ENCODE measurements at places on chromosomes 5 and 9.

- DNase-seq, result no peak
Observed at GRCh38 chr9:81596679-81597418, 92.5 kb downstream of the TLE1 start.

DNA sequence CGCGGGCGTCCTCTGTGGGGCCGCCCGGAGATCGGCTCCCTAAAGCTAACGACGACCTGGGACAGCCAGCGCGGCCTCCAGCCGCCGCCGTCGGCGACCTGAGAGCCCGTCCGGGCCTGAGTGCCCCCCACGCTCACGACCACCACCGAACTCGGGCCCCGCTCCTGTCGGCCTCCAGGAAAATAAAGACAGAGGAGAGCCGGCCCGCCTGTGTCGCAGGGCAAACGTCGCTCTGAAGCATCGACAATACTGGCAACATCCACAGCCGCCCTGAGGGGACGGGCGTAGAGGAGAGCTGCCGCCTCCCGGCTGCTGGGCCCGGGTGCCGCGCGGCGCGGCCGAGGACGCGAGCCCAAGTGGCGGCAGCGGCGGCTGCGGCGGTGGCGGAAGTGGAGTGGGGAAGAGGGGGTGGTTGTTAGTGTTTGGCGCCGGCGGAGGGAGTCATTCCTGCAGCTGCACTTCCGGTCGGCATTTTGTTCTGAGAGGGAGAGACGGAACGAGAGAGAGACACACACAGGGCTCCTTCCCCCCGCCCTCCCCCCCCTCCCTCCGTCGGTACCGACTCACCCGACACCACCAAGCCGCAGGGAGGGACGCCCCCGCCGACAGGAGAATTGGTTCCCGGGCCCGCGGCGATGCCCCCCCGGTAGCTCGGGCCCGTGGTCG, at the start of gene NIPBL:
Gene NIPBL, plus strand, starts transcription at position 471 of the 666 bp plus-strand sequence. CDS start 76,928 bp downstream, outside the sequence.
- DNase-seq, result peak; percentile 97

DNA sequence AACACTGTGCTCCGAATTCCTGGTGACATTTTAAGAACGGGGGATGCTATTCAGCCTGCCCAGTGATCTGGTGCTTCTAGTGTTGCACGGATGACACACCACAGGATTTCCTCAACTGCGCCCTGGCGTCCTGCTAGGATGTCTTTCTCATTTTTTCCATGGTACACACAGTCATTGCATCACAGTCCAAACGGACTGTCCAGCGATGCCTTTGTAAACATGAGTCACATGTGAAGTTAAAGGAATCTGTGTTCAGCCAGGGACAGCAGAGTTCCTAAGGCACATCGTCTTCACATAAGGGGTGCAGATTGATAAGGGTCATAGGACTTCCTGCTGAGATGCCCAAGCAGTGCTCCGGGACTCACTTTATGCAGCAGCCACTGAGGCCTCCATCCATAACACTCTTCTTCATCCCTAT, 9.3 kb upstream of the PTPN3 start:
- peak; percentile 71 for DNase-seq

GRCh38 chr5:148168246-148168645, at the start of gene SPINK14:
SPINK14 (plus strand) TSS chr5:148168546; CDS start chr5:148169733, 1,187 bp downstream.
- DNase-seq, result no peak

DNA sequence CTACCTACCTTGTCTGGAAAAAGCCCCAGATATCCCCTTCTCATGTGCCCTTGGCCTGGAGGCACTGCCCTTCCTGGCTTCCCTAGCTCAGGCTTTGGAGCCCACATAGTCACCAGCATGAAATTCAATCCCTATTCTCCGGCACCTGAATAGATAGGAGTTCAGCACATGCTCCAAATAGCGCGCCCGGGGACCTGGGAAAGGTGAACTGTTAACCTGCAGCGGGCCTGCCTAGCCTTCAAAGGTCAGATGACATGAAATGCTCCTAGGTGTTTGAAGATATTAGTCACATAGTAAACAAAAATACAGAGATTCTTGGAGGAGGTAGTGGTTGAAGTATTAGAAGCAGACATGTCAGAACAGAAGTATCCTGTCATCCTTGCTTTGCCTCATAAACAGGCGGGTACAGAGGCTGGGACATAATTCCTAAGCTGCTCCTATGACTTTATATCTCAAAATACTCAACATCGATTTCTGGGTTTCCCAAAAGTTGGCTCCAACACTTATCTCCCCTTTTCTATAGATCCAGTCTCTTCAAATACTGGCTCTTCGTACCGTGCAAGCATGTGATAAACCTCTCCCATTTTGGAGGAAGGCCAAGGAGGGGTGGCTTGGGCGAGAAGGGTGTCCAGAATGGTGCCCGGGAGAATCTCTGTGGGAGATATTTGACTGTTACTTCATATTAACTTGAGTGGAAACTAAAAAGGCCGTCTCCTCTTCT, 88.0 kb upstream of the ANKH start:
- no peak for DNase-seq

DNA sequence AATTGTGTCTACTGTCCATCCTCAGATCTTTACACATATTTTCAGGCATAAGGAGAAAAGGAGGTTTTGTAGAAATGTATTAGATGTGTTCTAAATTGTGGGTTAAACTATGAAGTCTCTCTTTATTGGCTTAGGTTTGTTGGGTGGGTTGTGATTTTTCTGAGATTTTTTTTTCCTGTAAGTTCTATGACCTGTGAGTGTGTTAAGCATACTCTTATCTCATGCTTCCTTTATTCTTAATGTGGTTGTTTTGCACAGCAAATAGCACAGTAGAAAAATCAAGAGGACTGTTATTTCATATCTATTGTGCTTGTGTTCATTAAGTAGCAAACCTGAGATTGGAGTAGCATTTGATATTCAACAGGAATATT, 23.3 kb downstream of the NR2F1 start:
- no peak for DNase-seq

GRCh38 chr5:41122459-41122858, 51.3 kb upstream of the MROH2B start:
- DNase-seq, result no peak

DNA sequence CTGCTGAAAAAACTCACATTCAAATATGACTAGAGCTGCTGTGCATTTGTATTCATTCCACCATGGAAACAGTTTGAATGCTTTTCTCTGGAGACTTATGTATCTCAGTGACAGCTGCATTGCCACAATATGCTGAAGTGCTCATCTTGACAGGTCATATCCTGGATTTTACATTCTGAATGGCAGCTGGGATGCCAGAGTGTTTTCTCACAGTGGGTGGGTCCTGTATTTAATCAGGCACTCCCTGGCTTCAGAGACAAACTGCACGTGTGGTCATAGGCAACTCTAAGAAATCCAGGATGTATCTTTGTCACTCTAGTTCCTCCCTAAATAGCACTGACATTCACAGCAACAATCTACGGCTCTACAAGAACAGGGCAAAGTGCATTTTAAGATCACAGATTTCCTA, 75.6 kb downstream of the ST8SIA4 start:
- peak; percentile 52 for DNase-seq

Data from fibroblast of skin of back (primary cell).